Activated CD4-positive, alpha-beta T cell treated with anti-CD3 and anti-CD28 coated beads, Interleukin-2, amount 50 U/mL, for 24 hours (primary cell): ENCODE measurements at places on chromosomes 3 and 15.

DNA sequence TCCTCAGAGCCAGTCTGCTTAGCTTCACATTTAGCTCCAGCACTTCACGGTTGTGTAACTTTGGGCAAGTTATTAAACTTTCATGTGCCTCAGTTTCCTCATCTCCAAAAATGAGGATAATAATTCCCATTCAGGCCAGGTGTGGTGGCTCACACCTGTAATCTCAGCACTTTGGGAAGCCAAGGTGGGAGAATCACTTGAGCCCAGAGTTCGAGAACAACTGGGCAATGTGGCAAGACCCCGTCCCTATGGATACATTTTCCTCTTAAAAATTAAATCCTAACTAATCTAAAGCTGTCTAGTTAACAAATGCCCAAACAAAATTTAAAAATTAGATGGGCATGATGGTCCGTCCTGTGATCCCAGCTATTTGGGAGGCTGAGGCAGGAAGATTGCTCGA, 7.2 kb downstream of the RCN2 start:
- no peak for DNase-seq

DNA sequence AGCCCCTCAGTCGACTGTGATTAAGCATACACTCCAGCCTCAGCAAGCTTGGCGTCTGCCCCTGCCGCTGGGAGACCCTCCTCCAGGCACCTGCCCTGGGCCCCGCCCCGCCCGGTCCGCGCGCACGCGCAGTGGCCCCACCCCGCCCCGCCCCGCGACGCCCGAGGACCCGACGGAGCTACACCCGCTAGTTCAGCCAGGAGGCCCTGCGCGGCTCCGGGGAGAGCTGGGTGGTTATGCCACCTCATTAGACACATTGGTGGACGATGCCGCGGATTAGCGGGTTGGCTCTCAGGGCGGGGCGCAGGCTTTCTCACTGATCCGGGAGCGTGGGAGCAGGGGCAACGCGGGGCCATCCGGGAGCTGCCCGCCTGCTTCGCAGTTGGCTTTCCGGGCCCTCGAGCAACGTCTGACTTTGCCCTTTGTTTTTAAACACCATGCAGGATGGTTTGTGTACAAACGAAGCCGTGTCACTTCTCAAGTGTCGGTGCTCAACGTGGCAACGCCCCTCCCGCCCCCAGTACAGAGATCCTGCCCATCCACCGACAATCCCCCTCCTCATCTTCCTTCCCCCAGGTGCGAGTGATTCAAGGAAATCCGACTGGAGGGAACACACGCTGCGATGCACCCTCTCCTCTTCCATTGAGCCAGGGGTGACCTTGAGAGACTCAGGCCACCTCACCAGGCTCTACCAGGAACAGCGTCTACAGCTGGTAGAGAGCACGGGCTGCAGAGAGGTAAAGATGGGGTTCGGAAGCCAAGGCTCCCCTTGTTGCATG, 109.3 kb downstream of the SHQ1 start:
- DNase-seq = peak; percentile 49

DNA sequence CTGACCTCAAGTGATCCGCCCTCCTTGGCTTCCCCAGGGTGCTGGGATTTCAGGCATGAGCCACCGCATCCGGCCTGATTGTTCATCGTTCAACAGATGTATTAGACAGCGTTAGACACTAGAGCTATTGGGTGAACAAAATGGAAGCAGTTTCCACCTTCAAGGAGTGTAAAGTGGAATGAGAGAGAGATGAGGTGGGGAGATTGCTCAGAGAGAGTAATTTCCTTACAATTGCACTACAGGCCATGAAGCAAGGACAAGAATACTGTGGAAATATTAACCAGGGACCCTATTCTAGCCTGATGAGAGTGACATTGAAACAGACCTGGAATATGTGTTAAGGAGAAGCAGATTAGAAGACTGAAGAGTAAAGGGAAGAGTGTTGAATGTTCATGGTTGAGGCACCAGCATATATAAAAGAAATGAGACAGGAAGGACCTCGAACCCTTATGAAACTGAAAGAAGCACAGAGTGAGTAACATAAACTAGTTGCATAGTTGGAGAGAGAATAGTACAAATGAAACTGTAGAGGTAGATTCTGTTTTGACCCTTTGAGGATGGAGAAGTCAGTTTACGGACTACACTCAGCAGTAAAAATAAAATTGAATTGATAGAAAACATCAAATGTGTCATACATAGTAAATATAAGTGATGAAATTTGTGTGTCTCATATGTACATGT, 7.2 kb downstream of the RTF1 start:
- DNase-seq = no peak

- DNase-seq = no peak
Observed at GRCh38 chr15:89630260-89630659, 25.0 kb downstream of the KIF7 start.

DNA sequence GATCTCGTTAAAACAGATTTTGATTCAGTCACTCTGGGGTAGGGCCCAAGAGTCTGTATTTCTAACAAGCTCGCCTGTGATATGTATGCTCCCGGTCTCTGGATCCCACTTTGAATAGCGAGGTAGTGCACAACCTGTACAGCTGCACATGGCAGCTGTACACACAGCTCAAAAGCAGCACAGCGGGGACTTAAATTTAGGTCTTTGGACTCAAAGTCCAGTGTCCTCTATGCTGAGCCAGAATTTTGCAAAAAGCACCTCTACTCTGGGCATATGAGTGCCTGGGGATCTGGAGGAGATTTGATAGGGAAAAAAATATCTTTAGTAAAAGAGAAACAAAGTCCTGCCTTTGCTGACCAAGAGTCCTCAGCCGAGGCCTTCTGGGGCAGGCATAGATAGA, 83.1 kb downstream of the HMG20A start:
- no peak for DNase-seq

- no peak for DNase-seq
Observed at GRCh38 chr3:16673530-16673929, 68.3 kb upstream of the DAZL start.

- no peak for DNase-seq
Observed at GRCh38 chr3:174538151-174538550, 321.0 kb upstream of the NAALADL2 start.

- DNase-seq = no peak
Observed at GRCh38 chr15:88998980-88999713, 86.0 kb upstream of the MFGE8 start.

GRCh38 chr3:194925614-194926013, 239.9 kb downstream of the FAM43A start:
- no peak for DNase-seq

GRCh38 chr15:77552066-77552465, 80.6 kb downstream of the LINGO1 start:
- no peak for DNase-seq

- DNase-seq = no peak
Observed at GRCh38 chr3:43871627-43872245, 181.0 kb downstream of the ABHD5 start.

GRCh38 chr3:40470701-40471100, 6.2 kb upstream of the ZNF619 start:
- no peak for DNase-seq

DNA sequence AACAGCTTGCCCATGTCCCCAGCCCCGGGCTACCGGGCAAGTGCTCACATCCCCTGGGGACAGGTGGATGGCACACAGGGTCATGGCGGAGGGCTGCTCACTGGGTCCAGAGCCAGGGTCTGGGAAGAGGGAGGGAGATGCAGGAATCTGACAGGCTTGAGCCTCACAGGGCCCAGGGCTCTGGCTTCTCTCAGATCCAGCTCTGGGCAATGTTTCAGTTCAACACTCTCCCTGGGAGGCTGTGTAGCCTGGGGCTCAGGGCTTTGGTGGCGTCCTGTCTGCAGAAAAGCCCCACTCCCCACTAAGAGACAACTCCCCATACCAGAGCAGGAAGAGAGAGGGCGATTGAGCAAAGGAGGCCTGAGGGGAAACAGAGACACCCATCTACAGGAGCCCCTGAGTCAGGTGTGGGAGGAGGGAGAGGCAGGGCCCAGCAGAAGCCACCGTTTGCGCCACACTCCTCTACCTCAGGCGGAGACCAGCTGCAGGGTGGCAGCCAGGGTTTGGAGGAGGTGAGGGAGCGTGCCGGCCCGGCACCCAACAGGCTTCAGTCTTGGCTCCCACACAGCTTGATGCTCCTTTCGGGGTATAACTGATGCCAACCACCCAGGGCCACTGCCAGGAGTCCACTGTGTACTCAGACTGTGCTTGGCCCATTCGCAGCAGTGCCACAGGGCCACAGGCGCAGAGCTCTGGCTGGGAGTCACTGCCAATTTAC, 16.8 kb upstream of the SRP14 start:
- no peak for DNase-seq

DNA sequence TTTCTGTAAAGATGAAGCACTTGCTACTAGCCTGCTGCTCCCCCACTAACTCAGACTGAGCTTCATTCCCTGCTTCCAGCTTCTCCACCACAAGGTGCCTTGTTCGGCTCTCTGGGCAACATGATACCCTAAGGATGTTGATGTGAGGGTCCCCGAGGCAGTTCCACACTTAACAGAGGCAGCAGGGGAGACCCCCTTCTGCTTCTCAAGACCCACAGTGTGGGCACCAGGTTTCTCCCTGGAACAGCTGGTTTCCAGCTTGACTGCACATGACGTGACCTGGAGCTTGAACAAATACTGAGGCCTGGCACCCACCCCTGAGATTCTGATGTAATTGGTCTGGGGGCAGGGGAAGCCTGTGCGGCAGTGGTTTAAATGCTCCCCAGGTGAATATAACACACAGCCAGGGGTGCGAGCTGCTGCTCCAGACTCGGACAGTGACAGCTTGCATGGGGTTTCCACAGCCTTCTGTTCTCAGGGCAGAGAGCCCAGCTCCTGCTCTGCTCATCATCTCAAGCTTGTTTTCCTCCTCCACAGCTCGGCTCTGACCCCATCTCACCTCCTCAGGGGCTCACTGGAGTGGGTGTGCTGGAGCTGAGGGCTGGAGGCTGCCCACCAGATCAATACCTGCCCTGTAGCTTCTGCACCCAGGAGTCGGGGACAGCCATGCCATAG, 95.0 kb upstream of the HACD2 start:
- DNase-seq = no peak

GRCh38 chr15:81281766-81282605, 42.0 kb downstream of the STARD5 start:
- DNase-seq = no peak

DNA sequence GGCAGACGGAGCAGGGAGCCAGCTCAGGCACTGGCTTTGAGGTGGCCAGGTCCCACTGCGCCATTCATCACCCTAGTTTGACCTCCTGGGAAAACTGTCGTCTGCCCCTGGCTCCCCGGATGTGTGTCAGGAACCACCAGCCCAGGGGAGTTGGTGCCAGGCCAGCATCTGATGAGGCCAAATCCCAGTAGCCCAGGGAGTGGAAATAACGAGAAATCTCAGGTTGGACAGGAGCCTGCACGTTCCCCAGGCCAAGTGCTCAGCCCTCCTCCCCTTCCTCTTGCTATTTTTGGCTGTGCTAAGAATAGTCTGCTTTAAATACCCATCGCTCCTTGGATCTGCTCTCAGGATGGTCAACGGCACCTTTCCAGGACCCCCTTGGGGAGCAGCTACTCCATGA, 93.1 kb upstream of the RPL32 start:
- DNase-seq = no peak

DNA sequence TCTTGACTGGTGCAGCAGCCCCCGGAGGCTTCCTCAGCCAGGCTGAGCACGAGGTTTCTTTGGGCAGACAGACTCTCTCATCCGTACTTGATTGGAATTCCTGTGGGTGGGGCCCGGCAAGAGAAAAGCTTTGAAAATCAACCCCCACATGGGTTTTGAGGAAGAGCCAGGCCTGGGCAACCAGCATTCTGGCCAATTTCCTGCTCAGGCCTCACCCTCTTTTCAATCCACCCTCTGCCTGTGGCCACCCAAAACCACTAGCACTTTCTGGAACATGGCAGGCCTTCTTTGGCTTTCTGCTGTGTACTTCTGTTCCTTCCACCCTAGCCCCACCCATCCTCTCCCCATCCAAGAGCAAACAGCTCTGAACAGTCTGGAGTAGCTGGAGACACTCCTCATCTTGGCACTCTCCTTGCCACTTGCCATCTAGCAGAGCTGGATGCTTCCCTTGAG, 5.9 kb downstream of the MYO5C start:
- DNase-seq = no peak

- no peak for DNase-seq
Observed at GRCh38 chr15:95284933-95285421, 1045.5 kb upstream of the NR2F2 start.

- DNase-seq = no peak
Observed at GRCh38 chr3:63450634-63451363, 172.7 kb downstream of the SYNPR start.

GRCh38 chr3:113663324-113663750, 33.1 kb downstream of the USF3 start:
- no peak for DNase-seq

DNA sequence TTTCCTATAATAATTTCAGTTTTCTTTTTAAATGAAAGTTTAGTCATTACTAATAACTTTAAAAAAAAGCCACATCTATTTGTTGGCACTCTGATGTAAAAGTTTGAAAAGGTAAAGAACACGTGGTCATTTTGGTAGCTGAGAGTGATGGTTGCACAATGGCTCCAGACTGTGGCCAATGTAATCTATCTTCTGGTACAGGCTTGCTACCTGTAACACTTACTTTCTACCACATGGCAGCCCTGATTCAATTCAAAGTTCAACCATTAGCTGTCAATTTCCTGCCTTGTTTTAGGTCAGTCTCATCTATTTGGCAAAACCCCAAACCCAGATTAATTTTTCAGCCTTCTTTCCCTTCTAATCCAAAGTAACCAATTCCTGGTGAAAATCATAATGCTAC, 126.1 kb downstream of the TUSC7 start:
- no peak for DNase-seq

DNA sequence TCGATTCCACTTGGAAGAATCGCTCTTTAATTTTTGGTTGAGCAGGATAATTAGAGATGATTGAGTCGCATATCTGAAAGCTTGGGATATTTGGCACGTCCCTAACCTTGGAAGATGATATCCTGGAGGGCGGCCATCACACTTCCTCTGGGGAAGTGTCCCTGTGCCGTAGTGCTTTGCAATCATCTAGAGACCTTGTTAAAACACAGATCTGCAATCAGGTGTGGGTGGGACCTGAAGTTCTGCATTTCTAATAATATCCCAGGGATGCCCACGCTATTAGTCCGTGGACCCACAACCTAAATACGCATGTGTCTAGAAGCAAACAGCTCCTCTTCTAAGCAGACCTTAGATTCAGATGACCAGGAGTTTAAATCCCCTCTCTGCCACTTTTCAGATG, 20.5 kb downstream of the MYO1E start:
- no peak for DNase-seq

DNA sequence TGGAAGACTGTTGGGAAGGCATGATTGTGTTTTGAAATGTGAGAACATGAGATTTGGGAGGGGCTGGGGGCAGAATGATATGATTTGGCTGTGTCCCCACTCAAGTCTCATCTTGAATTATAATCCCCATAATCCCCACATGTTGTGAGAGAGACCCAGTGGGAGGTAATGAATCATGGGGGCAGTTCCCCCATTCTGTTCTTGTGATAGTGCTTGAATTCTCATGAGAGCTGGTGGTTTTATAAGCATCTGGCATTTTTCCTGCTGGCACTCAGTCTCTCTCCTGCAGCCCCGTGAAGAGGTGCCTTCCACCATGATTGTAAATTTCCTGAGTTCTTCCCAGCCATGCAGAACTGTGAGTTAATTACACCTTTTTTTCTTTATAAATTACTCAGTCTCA, 430.5 kb downstream of the OTOL1 start:
- no peak for DNase-seq
